ENCODE measurements at places on chromosomes 16 and 17. TPM values are rescaled to one million over a fixed set of nuclear protein-coding genes. Genes with fewer than 3 reads are reported as not detected.

The HCRT gene
- total RNA-seq, result not detected

The NPIPA3 gene
- 0.47 TPM for total RNA-seq

The ATP2A1 gene
- 0.16 TPM for total RNA-seq

The NACA2 gene
- total RNA-seq, result not detected

The CTRB1 gene
- total RNA-seq, result not detected

The HOXB2 gene
- 2.3 TPM for total RNA-seq

The VPS9D1 gene
- 8.0 TPM for total RNA-seq

The EVPLL gene
- not detected for total RNA-seq

The LRRC37A gene
- 1.7 TPM for total RNA-seq

The MAPK7 gene
- 17.4 TPM for total RNA-seq

The DOC2A gene
- 0.34 TPM for total RNA-seq

The ARHGDIA gene
- 81.2 TPM for total RNA-seq

The DNAAF8 gene
- total RNA-seq, result 0.94 TPM

The NPIPA8 gene
- total RNA-seq, result 10.9 TPM

The AMZ2 gene
- total RNA-seq, result 83.1 TPM

The TNS4 gene
- total RNA-seq, result not detected

The PPP1R27 gene
- not detected for total RNA-seq

The GDPD3 gene
- total RNA-seq, result 0.95 TPM

The SALL1 gene
- total RNA-seq, result 0.16 TPM

The IL21R gene
- total RNA-seq, result 1.4 TPM

The TBC1D26 gene
- under 0.01 TPM for total RNA-seq

The PARD6A gene
- 0.47 TPM for total RNA-seq

The TOP2A gene
- 1.7 TPM for total RNA-seq

The SLC13A2 gene
- not detected for total RNA-seq

The B4GALNT2 gene
- under 0.01 TPM for total RNA-seq

The NPIPB9 gene
- not detected for total RNA-seq

The RASD1 gene
- 0.79 TPM for total RNA-seq

The HOXB9 gene
- total RNA-seq, result not detected

The ZSCAN10 gene
- total RNA-seq, result not detected

The CCL7 gene
- not detected for total RNA-seq

All from bronchial smooth muscle cell (primary cell).